ENCODE measurements at places on chromosomes 3 and 15.

DNA sequence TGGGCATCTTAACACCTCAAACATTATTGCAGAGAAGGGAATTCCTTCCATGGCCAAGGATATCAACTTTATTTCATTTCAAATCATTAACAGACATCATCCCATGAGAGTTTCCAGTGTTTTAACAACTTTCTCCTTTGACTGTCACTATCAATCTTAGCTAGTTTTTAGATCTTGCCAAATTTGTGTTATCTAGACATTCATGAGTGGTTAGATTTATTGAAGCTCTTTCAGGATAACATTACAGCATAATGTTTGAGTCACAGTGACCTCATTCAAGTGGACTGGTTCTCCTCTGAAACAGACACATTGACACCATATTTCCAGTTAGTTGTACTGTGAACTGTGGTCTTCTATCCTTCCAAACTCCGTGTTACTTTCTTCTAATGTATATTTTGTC is 8.6 kb upstream of the TNFAIP8L3 start:
- DNase-seq, result no peak

DNA sequence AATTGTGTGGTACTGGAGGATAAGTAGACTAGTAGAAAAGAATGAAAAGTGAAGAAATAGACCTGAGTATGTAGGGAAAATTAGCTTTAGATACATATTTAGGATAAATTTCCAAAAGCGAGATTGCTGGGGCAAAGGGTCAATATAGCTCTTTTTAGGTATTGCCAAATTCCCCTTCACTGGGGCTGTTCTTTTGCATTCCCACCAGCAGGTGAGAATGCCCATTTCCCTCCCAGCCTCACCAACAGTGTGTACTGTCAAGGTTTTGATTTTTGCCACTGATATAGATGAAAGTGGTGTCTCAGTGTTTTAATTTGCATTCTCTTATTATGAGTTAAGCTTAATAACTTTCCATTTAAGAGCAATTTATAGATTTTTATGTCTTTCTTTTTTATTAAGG is 35.7 kb upstream of the BHLHE40 start:
- no peak for DNase-seq

- no peak for DNase-seq
Observed at GRCh38 chr3:63624941-63625560, 27.4 kb upstream of the SNTN start.

- DNase-seq, result no peak
Observed at GRCh38 chr3:194767446-194768207, 81.9 kb downstream of the FAM43A start.

- no peak for DNase-seq
Observed at GRCh38 chr3:59143447-59143846, 93.6 kb upstream of the CFAP20DC start.

GRCh38 chr3:43185274-43185982 is 79.5 kb upstream of the POMGNT2 start:
- no peak for DNase-seq

DNA sequence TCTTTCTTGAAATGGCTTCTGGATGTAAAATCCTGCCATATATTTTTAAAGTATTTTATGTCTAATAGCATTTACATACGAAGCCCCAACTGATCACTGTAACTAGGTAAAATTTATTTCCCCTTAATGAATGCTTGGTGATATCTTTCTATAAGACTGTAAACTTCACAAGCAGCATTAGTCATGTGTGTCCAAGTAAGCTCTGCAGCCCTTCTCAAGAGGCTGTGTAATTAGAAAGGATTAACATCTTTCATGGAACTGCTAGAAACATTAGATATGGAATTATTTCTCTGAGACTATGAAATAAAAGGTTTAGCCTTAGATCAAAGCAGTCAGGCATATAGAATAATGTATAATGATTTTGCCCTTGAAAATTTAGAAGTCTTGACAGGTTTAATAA is 143.3 kb downstream of the EPHA3 start:
- no peak for DNase-seq

DNA sequence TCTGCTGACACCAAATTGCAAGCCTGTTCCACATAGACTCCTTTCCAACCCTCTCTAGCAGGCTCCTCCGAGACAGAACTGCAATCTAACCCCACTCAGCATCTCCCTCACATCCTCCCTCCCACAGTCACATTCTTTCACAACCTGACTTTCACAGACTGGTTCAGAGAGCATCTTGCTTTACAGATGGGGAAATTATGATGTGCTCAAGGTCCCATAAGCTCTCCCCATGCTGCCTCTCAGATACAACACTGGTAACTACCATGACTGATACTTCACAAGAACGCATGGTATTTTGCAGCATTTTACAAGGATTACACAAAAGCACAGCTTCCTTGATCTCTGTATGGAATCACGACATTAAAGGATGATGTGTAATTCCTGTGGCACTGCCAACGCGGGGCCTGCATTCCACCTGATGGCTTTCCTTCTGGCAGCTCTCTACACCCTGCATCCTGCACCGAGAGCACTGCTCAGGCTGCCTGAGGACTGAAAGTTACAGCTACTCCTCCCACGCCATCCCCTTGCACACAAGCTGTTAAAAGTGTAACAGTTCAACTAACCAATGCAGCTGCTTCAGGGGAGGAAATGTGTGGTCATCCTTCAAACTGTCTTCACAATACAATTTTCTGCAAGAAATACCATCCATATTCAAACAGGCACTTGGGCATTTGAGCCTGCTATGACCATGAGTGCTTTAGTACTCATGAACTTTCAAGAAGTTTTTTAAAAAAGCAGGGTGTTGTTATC is 27.6 kb downstream of the TBC1D2B start:
- no peak for DNase-seq

GRCh38 chr15:28246605-28247004 is 75.4 kb downstream of the HERC2 start:
- DNase-seq, result no peak

DNA sequence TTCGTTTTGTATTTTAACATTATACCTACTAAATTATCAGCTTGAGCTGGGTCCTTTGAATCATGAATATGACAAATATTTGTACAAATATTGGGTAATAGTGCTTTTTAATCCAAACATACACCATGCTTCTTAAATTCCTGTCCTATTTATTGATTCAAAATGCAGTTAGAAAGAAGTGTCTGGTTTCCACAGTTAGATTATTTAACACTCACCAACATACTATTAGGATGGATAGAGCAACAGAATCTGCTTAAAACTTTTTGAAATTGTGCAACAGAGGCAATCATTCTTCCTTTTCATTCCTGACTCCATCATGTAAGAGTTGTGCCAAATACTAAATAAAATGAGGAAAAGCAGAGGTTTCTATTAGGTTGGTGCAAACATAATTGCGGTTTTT is 281.2 kb downstream of the LSAMP start:
- DNase-seq, result no peak

DNA sequence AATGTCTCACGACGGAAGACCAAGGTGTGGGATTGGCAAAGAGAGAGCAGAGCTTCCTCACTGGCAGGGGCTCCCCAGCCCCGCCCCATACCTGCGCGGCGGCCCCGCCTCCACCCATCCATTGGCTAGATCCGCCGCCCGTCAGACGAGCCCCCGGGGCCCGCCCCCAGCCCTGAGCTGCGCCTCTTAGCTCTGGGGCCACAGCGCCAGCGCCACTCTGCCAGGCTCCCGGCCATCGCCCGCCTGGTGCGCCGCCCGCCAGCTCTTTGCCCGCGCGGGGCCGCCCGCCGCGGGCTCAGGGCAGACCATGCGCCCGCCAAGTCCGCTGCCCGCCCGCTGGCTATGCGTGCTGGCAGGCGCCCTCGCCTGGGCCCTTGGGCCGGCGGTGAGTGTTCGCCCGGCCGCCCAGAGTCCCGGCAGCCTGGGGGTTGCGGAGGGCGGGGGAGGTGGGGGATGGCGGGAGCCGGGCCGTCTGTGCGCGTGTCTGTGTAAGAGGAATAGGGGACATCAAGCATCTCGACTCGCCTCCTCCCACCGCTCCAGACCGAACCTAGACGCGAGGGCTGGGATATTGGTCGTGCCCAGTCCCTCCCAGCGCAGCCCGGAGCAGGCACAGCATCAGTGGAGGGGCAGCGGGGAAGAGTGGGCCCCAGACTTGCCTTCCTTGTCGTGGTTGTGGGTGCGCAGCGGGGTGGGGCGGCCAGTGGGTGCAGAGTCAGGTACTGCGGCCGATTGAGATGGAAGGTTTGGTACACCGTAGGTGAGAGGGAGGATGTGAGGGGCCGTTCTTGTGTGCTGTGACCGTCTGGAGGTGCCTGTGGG is at the start of gene VIPR1:
TSS of gene VIPR1 (plus strand) at position 215 of the 822 bp plus-strand sequence. CDS start at position 308, 93 bp downstream.
- no peak for DNase-seq

GRCh38 chr3:159025733-159026132 is 223.9 kb downstream of the MFSD1 start:
- DNase-seq, result no peak

- no peak for DNase-seq
Observed at GRCh38 chr15:67004142-67004541, 61.3 kb upstream of the SMAD3 start.

- DNase-seq, result no peak
Observed at GRCh38 chr3:55728461-55729100, 241.5 kb upstream of the WNT5A start.

DNA sequence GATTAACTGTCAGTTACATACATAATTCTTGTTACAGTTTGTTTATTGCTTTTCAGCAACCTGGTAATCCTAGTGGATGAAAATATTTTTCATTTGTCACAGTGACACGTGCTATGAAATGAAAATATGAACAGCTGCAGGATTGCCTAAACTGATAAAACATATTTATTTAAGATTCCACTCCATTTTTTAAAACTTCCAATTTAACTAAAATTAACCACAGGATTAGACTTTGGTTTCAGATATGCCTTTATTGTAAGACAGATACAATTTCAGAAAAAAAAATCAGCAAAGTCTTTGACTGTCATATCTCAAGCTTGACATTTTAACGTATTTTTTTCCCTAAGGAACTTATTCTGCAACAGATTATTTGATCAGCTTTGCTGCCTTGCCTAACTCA is 550.7 kb downstream of the ROBO1 start:
- no peak for DNase-seq

GRCh38 chr3:49799761-49800160 is at the start of gene CDHR4:
Gene CDHR4 (minus strand): TSS chr3:49799873. CDS start chr3:49799812, 61 bp downstream.
- no peak for DNase-seq

DNA sequence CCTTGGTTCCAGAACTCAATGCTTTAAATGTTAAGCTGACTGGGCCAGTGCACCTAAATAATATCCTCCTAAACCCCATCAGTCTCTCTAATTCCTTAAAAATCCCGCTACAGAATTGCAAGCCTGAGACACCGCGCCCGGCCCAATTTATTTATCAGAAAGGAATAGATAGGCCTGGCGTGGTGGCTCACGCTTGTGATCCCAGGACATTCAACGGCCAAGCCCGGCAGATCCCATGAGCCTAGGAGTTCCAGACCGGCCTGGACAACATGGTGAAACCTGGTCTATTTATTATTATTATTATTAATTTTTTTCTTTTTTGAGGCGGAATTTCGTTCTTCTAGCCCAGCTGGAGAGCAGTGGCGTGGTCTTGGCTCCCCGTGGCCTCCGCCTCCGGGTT is 28.0 kb upstream of the TUBGCP5 start:
- DNase-seq, result no peak

DNA sequence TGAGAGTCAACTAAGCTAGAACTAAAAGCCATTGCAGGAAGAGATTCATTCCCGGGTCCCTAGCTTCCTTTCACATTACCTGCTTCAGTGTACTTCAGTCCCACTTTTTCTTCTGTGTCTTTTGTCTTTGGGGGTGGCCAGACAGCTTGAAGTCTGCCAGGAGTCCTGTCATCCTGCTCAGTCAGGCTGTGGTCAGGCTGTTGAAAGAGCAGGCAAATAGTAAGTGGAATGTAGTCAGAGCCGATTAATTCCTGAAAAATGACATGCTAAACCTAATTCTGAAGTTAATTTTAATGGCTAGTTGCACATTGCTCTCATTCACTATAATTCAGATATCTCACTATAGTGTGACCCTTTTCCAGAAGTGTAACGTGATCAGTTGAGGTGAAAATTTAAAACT is 129.6 kb downstream of the FMN1 start:
- DNase-seq, result no peak

DNA sequence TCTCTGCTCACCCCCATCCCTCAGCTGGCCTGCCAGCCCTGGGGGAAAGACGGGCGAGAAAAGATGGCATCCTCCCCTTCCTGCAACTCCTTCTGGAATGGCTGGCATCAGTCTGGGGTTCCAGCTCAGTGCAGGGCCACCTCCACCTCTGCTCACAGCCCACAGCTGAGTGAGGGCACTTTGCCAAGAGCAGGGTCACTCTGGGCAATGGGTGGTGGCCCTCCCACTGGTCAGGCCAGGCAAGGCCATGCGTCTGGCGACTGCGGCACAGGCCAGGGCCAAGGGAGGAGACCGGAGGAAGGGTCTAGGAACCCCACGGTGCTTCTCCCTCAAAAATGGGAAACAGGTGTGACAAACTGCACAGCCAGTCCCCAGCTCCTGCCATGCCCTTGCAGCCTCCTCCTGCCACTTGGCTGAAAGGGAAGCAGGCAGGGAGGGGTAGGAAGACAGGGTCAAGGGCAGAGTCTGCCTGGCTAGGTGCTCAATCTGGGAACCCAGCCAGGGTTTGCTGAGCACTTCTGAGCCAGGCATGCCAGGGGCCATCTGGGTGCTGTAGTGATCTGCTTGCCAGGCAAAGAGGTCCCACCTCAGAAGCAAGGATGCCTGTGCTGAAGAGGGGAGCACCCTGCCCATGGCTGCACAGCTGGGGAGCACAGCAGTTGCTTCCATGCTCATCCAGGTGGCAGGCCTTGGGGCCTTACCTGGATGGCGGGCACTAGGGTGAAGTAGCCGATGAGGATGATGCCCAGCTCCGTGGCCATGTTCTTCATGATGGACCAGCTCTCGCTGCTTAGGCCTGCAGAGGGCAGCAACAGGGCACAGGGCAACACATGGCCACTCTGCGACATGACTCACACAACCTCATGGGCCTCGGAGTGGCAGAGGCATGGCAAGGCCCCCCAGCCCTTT is 41.2 kb downstream of the PTPN23 start:
- DNase-seq, result no peak

GRCh38 chr3:54538346-54538745 is 389.5 kb downstream of the LRTM1 start:
- DNase-seq, result no peak

- no peak for DNase-seq
Observed at GRCh38 chr3:13801361-13802204, 78.3 kb downstream of the WNT7A start.

DNA sequence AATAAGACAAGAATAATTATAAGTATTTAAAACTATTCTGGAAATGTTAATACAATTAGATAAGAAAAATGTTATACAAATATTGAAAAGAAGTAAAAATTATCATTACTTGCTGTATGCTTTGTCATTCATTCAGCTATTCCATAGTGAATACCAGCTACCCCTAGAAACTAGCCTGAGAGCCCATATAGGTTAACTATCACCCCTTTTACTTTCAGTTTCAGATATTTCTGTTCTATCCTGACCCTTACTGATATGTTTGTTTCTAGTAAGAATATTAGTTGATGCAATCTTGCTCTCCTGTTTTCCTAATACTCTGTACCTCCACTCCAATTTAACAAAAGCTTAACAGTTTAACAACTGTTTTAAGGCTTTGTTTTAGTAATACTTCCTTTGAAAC is 31.6 kb downstream of the FAM227B start:
- DNase-seq, result no peak

GRCh38 chr3:174438501-174439145 is 420.5 kb upstream of the NAALADL2 start:
- no peak for DNase-seq

- no peak for DNase-seq
Observed at GRCh38 chr3:118533676-118534075, 501.0 kb downstream of the IGSF11 start.

GRCh38 chr3:157786211-157786610 is 283.0 kb upstream of the VEPH1 start:
- no peak for DNase-seq
